ENCODE measurements at places on chromosomes 6 and 20.
A peak's percentile ranks its signal among the peaks of the same experiment; 100 is the strongest.

GRCh38 chr6:99746261-99746895 is 139.7 kb downstream of the PRDM13 start:
- peak; percentile 4 for DNase-seq

DNA sequence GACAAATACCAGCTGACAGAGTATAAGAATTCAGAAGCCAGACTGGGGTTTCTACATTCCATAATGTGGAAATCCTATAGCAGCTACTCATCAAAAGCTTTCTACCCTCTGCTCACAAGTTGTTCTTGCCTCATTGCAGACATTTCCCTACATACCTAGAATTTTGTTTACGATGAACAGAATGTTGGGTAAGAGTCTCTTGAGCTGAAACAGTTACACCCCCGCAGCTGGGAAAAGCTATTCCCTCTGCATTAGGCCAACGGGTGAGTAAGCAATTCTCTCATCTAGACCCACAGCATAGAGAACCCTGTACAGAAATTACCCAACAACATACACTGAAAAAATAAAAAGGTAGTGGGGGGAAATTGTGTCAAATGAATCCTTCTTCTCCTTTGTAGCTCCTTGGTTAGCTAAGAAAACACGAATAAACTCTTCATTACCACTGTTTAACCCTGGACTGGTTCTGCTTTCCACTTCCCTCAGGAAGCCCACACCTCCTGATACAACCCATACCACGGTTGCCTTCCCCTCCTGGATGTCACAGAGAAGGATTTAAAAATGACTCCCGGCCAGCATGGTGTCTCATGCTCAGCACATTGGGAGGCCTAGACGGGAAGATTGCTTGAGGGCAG is 215.0 kb upstream of the SHLD1 start:
- no peak for DNase-seq

DNA sequence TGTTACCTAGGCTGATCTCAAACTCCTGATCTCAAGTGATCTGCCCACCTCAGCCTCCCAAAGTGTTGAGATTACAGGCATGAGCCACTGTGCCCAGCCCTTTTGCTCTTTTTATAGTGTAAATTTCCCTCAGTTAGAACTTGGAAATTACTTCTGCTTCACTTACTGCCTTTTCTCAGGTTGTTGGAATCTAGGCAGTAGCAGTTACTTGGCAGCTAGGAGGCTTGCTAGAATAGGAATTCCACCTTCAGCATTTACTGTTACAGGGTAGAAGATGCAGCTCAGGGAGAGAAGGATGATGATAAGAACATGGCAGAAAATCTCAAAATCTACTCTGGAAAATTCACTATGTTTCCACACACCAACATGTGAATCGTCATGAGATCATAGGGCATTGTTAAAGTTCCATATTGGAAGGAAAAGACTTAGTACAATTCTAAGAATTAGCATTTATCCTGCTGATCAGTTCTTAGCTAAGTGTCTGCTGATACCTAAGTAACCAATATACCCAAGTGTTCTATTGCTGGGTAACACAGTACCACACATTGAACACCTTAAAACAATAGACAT is 182.2 kb downstream of the SLC16A10 start:
- no peak for DNase-seq

- no peak for DNase-seq
Measured at GRCh38 chr6:12801141-12801540, 84.6 kb downstream of the PHACTR1 start.

GRCh38 chr6:160095146-160095845 is 26.3 kb upstream of the SLC22A1 start:
- no peak for DNase-seq

DNA sequence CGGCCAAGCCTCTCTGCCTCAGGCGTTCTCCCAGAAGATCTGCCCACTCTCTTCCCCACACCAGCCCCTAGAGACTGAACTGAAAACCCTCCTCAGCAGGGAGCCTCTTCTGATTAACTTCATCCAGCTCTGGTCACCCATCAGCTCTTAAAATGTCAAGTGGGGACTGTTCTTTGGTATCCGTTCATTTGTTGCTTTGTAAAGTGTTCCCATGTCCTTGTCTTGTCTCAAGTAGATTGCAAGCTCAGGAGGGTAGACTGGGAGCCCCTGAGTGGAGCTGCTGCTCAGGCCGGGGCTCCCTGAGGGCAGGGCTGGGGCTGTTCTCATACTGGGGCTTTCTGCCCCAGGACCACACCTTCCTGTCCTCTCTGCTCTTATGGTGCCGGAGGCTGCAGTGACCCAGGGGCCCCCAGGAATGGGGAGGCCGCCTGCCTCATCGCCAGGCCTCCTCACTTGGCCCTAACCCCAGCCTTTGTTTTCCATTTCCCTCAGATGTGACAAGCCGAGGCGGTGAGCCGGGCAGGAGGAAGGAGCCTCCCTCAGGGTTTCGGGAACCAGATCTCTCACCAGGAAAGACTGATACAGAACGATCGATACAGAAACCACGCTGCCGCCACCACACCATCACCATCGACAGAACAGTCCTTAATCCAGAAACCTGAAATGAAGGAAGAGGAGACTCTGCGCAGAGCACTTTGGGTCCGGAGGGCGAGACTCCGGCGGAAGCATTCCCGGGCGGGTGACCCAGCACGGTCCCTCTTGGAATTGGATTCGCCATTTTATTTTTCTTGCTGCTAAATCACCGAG is 14.2 kb downstream of the VEGFA start:
- no peak for DNase-seq

DNA sequence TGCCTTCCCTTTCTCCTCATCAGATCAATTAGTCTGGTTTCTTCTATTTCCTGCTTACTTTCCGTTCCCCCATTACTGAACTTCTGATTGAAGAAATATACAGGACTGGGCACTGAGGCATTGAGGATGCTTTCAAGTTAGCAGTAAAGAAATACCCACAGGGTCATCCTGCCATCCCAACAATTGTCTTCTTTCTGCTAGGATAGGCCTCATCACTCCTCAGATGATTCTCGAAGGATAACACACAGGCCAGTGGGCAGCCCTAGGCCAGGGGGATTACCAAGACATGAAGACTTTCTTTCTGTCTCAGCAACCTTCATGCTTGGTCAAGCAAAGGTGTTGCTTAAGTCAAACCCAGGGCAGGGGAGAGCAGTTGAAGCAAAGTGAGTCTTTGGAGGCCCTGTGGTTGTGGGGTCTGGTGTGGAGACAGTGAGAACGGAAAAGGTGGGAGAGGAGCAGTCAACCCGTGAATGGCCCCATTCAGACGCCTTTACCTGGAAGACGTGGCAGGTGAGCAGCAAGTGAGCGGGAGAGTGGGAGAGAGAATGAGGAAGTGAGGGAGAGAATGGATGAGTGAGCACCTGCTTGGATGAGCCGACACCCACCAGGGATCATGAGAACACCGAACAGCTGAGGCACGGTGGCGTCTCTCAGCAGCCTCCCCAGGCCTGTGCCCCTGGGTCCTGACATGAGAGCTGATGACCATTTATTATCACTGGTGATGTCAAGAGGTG is 462.9 kb downstream of the PREX1 start:
- no peak for DNase-seq
